Urothelium cell line (cell line): ENCODE measurements at places on chromosomes 5 and 9.

DNA sequence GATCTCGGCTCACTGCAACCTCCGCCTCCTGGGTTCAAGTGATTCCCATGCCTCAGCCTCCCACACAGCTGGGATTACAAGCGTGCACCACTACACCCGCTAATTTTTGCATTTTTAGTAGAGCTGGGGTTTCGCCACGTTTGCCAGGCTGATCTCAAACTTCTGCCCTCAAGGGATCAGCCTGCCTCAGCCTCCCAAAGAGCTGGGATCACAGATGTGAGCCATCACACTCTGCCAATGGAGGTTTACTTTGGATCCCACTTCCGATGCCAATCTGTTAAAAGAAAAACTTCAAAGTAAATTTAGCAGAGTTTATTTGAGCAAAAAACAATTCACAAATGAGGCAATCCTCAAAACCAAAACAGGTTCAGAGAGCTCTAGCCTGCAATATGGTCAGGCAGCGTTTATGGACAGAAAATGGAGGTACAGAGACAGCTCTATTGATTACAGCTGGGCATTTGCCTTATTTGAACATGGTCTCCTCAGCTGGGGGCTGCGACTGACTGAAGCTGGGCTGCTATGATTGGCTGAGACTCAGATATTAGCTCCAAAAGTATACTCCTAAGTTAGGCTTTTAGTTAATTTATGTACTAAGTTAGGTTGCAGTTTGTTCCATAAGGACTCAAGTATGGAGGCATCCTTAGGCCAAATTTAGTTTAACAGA, 18.6 kb upstream of the UBTD2 start:
- no peak for DNase-seq

GRCh38 chr9:138095813-138096518, 218.4 kb downstream of the CACNA1B start:
- DNase-seq: no peak

DNA sequence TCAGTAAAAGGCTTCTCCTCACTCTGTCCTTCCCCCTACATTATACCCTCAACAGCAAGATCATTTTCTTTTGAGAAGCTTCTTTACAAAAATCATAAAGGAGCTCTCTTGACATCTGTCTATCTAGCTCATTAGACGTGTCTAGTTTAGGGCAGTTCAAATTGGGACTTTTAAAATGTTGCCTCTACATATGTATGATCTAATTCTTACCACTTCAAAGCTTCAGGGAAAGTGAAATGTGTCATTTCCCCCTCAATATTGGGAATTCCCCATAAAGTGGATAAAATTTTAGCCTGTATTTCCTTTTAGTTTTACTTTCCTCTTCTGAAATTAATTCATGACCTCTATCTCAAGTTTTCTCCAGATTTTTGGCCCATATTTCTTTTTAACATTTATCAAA, 323.7 kb downstream of the ARRDC3 start:
- DNase-seq: no peak

- no peak for DNase-seq
Measured at GRCh38 chr5:148312153-148312552, at the start of gene SPINK7. Gene SPINK7 (plus strand): TSS chr5:148312423. CDS start chr5:148312484, 61 bp downstream.
